Activated CD4-positive, alpha-beta memory T cell treated with anti-CD3 and anti-CD28 coated beads, Interleukin-2, amount 10 ng/mL, durations not matched to agents 7 days and 5 days (primary cell): ENCODE measurements at places on chromosomes 5 and 9. TPM values are rescaled to one million over a fixed set of nuclear protein-coding genes. Genes with fewer than 3 reads are reported as not detected.

PRELID2 gene
- 5.2 TPM for total RNA-seq

PRR16 gene
- total RNA-seq, result not detected

SCGB3A2 gene
- not detected for total RNA-seq

SLC36A3 gene
- total RNA-seq, result not detected

CNTLN gene
- total RNA-seq, result 0.25 TPM

PTPRD gene
- not detected for total RNA-seq

EIF4E1B gene
- total RNA-seq, result not detected

ISL1 gene
- total RNA-seq, result not detected

DNA sequence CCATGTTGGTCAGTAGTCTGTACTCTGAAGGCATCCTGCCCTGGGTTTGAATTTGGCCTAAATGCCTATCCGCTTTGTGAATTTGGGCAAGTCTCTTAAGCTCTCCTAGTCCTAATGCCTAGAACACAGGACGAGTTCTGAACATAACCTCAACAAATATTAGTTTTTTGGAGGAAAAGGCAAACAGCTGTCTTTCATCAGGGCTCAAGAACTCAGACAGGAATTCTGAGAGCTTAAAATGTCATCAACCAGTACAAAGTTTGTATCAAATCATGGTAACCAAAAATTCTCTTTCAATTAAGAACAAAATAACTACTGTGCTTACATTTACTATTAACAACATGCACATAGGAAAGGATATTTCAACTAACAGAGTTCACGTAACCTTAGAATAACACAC lies 182.5 kb upstream of the PPP1R2B start:
- DNase-seq, result no peak

DNA sequence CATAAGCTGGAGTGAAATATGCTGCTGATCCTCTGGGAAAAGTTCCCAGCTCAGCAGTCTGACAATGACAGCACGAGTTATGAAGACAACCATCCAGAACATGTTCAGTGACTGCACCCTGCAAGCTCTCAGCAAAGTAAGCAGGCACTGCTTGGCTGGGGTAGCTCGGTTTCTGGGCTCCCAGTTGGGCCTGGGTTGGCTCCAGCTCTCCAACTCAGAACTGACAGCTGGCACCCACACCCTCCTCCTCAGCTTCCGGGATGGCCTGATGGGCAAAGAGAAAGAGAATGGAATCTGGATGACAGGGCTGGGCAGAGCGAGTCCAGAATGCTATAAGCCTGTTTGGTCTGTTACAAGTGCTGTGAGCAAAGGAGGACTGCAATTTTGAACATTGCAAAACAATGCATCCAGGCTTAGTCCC lies 185.0 kb downstream of the CSNK1G3 start:
- DNase-seq, result no peak

DNA sequence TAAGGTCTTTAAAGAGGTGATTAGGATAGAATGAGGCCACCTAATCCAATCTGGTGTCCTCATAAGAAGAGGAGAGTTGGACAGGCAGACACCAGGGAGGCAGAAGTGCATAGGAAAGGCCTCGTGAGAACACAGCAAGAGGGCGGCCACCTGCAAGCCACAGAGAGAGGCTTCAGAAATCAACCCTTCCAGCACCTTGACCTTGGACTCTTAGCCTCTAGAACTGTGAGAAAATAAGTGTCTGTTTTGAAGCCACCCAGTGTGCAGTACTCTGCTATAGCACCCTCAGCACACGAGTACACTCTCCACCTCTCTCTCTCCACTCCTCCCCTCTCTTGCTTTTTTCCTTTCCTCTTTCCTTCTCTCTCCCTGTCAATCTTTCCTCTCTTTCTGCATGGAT lies 26.8 kb downstream of the NIPAL4 start:
- no peak for DNase-seq

DNA sequence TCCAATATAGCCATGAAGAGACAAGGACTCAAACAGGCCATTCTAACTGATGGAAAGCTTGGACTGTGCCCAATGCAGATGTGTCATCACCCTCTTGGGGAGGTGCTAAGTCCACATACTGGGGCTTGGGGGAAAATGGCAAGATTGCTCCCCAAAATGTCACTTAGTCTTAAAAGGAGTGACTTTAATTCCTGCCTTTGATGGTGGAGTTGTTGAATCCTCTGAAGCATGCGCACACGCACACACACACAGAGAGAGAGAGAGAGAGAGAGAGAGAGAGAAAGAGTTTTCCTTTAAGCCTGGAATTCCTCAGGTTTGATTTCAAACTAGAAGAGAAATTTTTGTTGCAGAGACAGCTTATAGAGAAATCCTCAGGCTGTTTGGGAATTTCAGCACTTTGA lies 161.9 kb upstream of the GAS1 start:
- no peak for DNase-seq

GRCh38 chr5:132464156-132464939 lies 26.2 kb downstream of the IRF1 start:
- DNase-seq, result no peak

DNA sequence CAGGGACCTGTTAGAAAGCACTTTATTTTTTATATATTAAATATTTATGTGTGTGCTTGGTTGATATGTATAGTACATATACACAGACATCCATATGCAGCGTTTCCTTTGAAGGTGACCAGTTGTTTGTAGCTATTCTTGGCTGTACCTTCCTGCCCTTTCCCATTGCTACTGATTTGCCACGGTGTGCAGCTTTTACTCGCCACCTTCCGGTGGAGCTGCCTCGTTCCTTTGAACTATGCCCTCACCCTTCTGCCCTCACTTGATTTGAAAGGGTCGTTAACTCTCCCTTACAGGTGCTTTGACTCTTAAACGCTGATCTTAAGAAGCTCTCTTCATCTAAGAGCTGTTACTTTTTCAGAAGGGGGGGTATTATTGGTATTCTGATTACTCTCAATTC lies 20.5 kb downstream of the RGMB start:
- no peak for DNase-seq

DNA sequence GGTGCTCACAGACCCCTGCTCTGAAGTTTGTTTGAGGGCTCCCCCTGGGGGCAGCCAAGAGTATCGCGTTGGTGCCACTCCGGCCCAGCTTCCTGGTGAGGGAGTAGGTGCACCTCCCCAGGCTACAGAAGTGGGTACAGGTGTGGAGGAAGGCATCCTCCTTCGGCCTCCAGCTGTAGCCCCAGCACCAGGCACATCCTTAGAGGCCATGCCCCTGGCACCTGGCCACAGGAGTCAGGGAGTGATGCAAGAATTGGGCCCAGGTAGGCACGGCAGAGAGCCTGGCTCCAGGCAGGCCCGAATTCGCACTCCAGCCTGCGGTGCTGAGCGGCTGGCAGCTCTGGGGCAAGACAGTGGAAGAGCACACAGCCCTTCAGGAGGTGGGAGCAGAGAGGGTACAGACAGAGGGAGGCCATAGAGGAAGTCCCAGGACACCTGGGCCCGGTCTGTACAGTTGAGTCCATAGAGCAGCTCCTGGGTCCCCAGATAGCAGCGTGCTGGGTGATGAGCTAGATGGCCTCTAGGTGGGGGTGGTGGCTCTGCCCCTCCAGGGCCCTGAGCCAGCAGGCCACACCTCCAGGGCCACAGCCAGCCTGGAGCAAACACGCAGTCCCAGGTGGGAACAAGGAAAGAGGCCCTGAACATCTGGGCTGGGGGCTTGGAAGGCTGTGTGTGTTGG lies 2.4 kb downstream of the SAPCD2 start:
- peak; percentile 89 for DNase-seq

DNA sequence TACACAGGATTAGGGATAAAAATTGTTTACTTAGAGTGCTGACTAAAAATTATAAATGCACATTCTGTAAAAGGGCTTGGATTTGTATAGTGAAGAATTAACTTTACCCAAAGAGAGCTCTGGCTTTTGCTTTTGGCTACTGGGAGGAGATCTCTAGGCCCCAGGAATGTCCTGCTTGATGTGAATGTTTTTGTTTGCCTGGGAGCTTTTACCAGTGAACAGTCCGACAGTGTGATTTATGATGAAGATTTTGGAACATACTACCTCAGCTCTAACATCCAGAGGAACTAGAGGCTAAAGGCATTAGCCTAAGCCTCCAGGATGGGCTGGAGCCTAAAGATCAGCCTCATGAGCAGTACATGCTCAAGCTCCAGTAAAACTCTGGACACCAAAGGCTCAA lies 103.7 kb upstream of the RFX3 start:
- DNase-seq, result no peak

- DNase-seq, result no peak
Measured at GRCh38 chr5:132901036-132901435, 27.6 kb downstream of the LEAP2 start.

- no peak for DNase-seq
Measured at GRCh38 chr5:163631856-163632255, 126.4 kb downstream of the MAT2B start.

DNA sequence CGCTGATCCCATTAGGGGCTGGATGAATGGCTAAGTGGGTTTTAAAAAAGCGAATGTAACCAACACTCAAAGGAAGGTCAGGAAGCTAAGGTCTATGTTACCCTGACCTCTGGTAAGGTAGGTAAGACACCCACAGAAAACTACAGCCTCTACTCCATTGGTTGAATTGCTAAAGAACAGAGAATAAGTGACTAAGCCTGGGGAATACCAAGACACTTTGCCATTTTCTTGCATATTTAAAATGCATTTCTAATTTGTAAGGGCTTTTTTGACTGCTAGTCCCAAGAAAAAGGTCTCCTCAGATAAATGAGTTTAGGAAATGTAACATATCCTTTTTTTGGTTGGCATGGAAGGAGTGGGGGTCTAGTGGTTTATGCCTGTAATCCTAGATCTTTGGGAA lies 368.7 kb downstream of the BNC2 start:
- DNase-seq, result no peak

GRCh38 chr5:157265714-157266285 lies at the start of gene CYFIP2:
Gene CYFIP2, plus strand, starts transcription at chr5:157266123. Its CDS starts 19,239 bp downstream, at chr5:157285362.
- peak; percentile 91 for DNase-seq

GRCh38 chr5:112205846-112206245 lies 213.2 kb downstream of the EPB41L4A start:
- DNase-seq, result no peak

GRCh38 chr5:170439223-170439943 lies 50.2 kb upstream of the KCNMB1 start:
- DNase-seq, result no peak

DNA sequence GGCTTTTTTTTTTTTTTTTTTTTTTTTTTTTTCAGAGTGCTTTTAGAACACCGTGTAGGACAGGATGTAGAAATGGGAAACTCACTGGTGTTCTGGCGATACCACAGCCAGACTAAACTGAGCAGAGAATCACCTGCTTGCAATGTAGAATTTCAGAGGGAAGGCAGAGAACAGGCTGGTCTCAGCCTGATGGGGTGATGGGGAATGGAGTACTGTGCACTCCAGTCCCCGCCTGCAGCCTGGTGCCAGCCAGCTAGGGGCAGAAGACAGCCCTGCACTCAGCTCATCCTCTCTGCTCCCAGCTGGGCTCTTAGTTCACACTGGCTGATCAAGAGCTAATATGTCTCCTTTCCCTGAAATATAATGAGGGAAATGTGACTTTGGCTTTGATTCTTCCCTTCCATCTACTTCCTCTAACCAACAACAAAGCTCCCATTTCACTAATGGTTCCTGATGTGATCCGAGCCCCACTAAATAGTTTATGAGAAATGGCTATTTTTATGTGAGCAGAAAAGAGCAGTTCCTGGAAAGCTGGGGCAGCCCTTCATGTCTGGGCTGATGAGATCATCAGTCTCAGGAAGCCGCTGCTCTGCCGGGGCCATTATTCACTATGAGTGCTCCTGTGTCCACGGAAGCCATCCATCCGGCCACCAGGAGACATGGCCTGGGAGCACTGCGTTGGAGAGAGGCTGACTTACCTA lies 209.7 kb downstream of the GADD45G start:
- DNase-seq, result peak; percentile 15

DNA sequence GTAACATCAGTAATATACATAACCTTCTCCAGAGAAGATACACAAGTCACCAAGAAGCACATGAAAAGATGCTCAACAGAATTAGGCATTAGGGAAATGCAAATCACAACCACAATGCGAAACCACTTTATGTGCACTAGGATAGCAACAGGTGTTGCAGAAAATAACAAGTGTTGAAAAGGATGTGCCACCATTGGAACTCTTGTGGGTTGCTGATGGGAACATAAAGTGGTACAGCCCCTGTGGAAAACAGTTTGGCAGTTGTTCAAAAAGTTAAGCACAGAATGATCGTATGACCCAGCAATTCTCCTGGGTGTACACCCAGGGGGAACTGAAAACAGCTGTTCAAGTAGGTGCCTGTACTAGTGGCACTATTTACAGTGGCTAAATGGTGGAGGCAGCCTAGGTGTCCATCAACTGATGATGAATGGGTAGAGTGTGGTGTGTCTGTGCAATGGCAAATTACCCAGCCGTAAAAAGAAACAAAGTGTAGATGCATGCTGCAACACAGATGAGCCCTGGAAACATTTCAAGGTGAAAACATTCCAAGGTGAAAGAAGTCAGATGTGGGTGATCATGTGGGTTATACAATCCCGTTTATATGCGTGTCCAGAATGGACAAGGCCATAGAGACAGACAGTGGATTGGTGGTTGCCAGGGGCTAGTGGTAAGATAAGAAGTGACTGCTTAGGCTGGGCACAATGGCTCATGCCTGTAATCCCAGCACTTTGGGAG lies 27.2 kb downstream of the CCDC69 start:
- no peak for DNase-seq

DNA sequence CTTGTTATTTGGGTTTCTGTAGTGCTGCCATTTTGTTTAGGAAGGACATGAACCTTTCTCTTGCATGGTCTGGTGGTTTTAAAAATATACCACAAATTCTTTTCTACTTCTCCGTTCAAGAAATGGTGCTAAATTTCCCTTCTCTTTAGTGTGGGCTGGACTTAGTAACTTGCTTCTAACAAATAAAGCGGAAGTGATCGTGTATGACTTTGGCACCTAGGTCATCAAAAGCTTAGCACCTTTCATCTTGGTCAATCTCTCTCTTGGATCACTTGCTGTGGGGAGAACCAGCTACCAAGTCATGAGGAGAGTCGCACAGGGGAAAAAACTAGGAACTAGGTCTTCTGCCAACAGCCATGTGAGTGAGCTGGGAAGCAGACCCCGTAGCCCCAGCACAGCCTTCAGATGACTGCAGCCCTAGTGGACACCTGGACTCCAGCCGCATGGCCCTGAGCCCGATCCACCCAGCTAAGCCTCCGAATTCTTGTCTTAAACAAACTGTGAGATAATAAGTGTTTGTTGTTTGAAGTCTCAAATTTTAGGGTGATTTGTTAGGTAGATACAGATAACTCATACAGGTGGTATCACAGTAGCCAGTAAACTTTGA lies 87.7 kb upstream of the CKMT2 start:
- no peak for DNase-seq

DNA sequence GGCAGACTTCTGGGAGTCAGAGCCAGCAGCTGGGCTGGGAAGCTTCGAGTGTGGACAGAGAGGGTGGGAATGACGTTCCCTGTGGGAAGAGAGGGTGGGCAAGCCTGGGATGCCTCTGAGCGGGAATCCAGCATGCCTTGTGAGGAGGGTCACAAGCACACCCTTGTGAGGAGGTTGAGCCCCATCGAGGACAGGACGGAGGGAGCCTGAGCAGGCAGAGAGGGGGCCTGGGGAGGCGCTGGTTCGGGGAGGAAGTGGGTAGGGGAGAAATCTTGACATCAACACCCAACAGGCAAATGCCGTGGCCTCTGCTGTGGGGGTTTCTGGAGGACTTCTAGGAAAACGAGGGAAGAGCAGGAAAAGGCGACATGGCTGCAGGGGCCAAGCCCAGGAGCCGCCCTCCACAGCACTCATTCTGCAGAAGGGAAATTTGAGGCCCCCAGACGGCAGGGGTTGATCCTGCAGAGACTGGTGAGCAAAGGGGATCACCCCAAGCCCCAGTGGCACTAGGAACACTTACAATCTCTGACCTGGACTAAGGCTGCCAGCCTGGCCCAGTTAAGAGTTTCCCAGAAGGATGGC lies 1.1 kb upstream of the IL13 start:
- no peak for DNase-seq
